ENCODE measurements at places on chromosomes 11 and 22.

DNA sequence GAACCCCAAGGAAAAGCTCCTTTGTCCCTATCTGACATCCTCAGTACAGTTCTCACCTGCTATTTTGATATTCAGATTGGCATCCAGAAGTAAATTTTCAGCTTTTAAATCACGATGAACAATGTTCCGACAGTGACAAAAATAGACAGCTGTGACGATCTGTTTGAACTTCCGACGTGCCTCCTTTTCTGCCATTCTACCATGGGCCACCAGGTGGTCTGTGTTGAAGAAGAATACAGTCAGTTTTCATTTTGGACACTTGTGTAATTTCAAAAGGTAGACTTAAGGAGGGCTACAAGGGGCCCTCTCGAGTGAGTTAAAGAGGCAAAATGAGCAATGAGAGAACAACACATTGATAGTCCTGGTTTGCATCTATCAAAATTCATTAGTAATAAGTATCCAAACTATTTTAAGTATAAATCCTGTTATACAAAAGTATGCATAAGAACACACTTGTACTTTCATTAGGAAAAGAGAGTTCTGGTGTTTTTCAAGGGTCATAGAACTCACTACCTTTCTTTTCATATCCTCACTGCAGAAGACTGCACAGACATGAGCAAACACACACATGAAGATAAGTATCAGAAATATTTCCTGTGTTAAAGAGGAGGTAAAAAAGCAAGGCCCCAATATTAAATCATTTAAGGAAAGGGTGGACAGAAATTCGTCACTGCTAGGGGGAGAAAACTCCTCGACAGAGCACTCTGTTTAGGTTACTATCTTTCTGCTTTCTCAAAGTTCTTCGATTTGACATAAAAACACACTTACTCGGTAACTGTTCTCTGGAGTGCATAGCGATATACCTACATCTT lies 89.9 kb upstream of the APOA1 start:
- no peak for DNase-seq

DNA sequence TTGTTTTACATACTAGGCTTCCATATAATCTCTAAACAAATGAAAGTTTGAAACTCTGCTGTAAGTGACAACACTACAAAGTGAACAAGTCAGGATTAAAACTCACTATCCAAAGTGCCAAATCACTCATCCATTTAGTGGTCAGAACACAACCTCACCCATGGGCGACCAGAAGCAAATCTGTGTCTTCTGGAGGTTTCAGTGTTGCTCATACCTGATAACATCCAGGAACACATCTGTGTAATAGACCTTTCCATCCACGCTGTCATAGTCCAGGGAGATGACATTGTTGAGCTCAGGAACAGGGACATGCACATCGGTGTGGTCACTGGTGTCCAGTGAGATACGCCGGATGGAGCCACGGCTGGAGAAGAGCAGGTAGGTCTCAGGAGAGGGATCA lies 28.5 kb upstream of the CKAP5 start:
- DNase-seq = no peak

DNA sequence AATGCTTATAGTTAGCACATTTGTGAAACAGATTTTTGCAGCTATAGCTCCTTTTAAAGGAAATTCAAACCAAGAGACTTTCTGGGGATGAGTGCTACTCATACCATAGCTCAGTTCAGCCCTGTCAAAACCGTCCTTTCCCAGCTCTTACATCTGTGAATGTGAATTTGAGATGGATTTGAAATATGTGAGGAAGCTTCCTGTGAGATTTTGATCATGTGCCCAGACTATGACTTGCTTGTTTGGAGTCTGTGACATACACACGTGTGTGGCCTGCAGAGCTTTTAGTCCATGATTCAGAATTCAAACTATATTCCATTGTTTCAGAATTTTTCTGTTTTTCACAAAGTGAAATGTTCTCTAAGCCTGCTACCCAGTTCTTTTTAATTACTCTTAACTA lies 4.4 kb upstream of the MMP1 start:
- no peak for DNase-seq

DNA sequence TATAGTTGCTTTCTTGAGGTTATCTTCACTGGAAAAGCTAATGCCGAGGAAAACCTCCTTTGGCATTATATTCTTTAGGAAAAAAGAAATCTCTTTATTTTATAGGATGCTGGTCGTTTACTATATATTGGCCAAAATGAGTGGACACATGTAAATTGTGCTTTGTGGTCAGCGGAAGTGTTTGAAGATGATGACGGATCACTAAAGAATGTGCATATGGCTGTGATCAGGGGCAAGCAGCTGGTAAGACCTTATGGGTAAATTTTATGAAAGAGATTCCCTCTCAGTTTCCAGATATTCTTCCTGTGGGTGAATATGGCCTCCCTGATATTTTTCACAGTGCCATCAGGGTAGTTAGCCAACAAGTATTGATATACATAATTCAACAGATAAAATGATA lies 29.4 kb upstream of the TTC36 start:
- DNase-seq = no peak

DNA sequence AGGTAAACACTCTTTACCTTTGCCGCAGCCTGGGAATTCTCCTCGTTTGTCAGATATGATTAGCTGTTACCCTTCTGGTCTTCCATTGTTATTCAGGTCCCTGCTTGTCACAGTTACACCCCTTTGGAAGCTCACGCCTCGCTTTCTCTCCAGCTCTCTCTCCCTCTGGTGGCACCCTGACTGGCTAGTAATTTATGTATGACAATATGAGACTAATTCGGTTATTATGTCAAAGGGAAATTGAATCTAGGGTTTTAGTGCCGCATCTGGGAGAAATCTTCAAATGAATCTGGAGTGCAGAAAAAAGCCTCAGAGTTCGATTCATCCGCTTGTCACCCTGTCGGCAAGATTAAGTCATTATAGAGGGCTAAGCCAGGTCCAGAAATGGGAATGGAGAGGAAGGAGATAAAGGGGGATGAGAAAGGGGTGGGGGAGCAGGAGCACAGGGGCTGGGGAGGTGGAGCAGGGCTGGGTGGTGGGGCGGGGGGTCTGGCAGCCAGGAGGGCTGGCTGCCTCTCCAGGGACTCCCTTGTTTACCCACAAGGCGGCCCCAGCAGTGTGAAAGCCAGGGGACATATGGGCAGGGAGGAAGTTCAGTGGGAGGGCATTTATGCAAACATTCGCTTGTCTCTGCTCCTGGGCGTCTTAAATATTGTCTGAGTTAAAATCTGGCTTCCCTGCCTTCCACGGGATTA lies 179.0 kb upstream of the NECTIN1 start:
- no peak for DNase-seq

GRCh38 chr11:57430952-57431351 lies 4.0 kb upstream of the SLC43A3 start:
- DNase-seq = no peak

DNA sequence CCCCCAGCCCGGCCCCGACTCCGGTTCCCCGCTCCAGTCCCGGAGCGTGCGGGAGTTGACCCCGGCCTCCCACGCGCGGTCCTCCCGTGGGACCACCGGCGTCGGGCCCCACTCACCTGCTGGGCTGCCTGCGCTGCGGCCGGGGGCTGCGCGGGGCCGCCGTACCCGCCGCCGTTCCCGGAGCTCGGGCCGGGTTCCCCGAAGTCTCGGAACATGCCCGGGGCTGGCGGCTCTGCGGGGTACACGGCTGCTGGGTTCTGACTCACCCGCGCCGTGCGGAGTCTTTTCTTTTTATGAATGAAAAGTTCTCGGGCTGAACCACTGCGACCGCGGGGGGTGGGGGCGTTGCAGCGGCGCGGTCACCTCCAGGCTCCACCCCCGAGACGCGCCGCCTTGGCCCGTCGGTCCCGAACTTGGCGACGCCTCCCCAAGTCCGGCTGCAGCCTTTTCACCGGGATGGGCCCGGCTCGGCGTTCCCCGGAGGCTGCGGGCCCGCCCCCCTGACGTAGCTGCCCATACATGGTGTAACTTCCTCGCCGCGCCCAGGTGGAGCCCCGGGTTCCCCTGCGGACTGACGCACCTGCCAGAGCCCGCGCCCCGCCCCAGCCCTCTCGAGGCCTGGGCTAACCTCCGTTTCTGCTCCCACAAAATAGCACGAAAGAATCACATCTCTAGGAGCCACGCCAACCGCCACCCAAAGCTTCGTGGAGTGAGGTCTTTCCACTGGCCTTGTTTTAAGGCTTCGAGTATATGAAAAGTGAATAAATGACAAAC lies at the start of gene FOSL1:
Gene FOSL1 (minus strand): TSS at position 264 of the 774 bp plus-strand sequence. CDS start 49 bp downstream, at position 215.
- peak; percentile 45 for DNase-seq

DNA sequence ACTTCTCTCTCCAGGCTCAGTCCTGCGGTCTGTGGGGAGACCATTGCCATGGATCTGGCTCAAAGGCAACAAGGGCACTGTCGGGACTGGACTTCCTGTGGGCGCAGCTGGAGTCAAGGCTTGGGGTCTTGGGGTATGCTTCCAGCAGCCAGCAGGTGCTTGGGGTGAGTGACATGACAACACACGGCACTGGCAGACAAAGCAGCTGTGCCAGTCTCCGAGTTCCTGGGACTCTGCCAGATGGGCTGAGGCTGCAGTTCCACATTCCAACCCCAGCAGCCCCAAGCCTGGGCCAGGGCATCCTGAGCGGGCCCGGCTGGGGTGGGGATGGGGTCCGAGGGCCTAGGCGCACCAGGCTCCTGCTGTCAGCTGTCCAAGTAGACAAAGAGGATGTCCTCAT lies 12.3 kb downstream of the GUCD1 start:
- DNase-seq = no peak

- no peak for DNase-seq
Observed at GRCh38 chr11:17794981-17795380, 60.4 kb downstream of the KCNC1 start.

DNA sequence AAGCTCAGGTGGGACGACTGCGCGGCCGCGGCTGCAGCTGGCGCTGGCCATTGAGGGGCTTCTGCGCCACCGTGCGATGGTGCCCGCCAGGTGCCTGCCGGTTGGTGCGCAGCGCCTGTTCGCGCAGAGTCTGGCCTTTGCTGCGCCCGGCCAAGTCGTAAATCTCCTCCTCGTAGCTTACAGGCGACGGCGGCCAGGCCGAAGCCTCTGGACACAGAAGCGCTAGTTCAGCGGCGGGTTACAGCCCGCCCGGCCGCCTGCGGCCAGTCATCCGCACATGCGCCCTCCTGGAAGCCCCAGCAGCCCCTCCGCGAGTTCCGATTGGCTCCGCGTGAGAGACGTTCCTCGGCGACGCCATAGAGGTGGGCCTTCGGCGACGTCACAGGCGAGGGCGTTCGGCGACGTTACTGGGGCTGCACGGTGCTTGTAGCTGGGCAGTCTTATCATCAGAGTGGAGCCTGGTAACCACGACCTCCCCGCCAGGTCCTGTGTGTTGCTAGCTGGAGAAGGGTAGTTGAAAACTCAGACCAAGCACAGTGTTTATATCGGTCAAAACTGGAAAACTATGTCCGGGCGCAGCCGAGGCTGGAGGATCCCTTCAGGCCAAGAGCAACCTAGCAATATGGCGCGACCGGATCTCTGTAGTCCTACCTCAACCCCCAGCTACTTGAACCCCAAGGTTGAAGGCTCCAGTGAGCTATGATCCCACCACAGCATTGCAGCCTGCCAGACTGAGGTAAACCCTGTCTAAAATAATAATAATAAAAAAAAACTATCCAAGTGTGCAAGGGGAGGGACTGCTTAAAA lies 265.7 kb downstream of the OR4C45 start:
- DNase-seq = no peak

DNA sequence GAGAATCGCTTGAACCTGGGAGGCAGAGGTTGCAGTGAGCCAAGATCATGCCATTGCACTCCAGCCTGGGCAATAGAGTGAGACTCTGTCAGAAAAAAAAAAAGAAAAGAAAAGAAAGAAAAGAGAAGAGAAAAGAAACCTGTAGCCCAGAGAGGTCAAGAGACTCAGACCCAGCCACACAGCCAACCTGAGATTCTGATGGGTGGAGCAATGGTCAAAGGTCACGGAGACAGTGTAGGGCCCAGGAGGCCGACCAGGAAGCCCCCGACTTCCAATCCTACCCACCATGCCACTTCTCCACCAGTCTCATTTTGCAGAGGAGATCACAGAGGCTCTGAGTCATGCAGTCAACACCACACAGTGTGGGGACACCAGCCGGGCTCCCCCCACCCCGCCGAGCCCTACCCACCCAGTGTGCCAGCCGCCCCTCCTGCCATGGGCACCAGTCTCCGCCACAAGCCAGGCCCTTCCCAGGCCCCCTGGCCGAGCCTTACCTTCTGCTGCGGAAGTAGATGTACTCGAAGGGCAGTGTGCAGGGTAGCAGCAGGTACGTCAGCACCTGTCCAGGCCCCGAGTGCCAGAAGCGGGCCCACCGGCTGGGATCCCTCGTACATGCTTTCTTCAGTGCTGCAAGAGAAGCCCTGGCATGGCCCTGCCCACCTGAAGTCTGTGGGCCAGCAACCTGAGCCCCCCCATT lies 7.9 kb downstream of the PNPLA5 start:
- no peak for DNase-seq

GRCh38 chr11:64638018-64638665 lies 47.1 kb downstream of the SLC22A12 start:
- no peak for DNase-seq

GRCh38 chr22:35664955-35665587 lies 16.8 kb downstream of the APOL6 start:
- no peak for DNase-seq

- DNase-seq = no peak
Observed at GRCh38 chr11:64871492-64871891, 6.9 kb downstream of the EHD1 start.

DNA sequence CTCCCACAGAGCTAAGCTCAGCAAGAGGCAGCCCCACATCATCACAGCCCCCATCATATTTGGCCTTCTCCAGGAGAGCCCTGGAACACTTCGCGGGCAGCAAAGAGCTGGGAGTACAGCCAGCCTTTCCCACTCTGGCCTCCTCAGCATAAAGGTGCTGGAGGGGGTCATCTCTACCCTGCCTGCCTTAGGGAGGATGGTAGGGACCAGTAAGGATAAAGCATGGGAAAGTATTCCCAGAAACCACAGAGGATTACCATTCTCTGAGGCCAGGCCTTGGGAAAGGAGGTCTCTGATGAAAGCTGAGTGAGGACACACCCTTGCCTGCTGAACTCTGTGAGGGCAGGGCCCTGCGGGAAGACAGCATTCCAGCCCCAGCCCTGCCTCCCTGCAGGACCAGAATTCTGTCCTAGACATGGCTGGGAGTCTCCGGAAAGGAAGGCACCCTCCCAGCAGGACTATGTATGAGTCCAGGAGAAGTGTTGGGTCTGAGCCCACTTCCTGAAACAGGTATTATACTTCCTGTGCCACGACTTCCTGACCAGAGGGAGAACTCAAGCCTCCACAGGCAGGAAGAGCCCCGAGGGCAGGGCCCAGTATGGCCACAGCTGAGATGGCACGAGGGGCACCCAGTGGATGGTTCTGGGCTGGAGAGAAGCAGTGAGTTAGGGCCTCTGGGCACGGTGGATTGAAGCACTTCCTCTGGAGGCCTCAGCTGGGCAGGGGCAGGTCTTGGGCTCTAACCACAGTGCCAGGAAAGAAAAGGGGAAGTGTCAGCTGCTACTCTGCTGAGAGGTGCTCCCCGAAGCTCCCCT lies 12.9 kb upstream of the CASTOR1 start:
- DNase-seq = no peak

GRCh38 chr11:83680321-83680720 lies 394.2 kb upstream of the CCDC90B start:
- DNase-seq = no peak

- DNase-seq = no peak
Observed at GRCh38 chr11:122128146-122128545, 12.1 kb upstream of the BLID start.

Measured in NCI-H2029 (cell line).